ENCODE measurements at places on chromosomes 7 and 10.

- no peak for DNase-seq
Observed at GRCh38 chr7:152006336-152006735, 19.1 kb upstream of the GALNT11 start.

DNA sequence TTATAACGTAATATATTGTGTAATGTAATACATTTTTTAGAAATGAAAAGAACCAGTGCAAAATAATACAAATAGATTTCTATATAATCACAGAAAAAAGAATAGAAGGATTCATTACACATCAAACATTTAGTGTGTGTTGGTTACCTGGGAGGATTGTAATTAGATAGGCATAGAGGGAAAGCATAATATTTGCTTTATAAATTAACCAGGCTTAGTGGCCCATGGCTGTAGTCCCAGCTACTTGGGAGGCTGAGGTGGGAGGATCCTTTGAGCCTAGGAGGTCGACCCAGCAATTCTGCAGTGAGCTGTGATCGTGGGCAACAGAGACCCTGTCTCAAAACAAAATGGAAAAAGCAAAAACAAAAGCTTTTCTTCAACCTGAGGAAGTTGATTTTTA lies 5.0 kb upstream of the CNOT4 start:
- no peak for DNase-seq

DNA sequence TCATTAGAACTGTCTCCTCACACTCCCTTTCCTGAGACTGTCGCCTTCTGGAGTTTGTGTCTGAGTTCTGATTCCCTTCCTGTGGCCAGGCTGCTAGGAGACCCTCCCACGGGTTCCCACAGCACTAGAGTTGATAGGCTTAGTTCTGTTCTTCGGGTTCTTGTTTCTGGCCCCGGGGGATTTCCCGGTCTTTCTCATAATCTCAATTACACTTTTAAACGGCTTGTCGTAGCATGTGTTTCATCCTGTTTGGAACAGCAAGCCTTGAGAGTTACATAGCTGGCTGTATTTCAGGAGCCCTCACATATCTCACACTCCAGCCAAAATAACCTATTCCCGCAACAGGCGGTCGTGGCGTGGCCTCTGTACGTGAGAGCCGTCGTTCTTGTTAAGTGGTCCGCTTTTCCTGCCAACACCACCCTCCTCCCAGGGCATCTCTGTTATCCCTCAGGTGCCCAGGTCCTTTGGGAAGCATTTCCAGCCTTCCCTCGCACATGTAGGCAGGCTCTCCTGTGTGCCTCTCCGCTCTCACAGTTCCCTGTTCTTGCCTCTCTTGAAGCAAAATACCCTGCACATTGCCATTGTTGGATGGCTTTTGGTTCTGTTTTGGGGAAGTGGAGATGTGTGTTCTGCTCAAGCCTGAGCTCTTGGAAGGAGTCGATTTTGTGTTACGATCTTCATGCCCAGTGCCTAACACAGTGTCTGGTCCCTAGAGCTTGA lies 46.0 kb downstream of the CDC123 start:
- DNase-seq, result no peak

- DNase-seq, result no peak
Observed at GRCh38 chr7:155700847-155701246, 56.4 kb downstream of the RBM33 start.

DNA sequence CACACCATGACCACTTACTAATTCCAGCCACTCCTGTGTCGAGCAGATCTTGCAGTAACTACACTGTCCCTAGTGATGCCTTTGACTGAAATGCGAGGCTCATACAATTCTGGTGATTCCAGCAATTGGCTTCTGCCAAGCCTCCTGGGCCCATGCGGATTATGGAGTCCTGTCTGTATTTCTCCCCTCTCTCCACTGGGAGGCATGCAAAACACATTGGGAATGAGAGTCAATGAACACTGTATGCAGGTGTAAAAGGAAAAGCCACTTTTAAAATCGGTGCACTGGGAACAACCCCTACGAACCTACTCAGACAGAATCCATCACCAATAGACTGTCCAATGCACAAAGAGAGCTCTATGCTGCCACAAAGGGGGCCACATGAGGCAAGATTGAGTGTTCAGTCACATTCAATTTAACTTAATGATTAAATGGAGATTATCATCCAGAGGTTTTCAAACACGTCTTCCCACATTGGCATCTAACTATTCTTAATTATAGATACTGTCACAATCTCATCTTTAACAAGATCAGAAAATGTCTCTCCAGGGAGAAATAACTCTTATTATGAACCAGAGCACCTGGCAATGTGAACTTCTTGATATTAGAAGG lies 550.6 kb downstream of the GLRX3 start:
- DNase-seq, result peak; percentile 0

GRCh38 chr7:81932936-81933335 lies 163.1 kb upstream of the HGF start:
- no peak for DNase-seq

DNA sequence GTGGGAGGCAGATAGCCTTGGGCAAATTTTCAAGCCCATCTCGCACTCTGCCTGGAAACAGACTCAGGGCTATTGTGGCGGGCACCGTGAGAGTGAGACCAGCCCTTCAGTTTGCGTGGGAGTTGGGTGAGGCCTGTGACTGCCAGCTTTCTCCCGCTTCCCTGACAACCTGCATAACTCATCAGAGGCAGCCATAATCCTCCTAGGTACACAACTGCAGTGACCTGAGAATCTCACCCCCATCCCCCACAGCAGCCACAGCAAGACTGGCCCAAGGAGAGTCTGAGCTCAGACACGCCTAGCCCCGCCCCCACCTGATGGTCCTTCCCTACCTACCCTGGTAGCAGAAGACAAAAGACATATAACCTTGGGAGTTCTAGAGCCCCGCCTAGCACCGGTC lies 275.4 kb downstream of the GRID1 start:
- no peak for DNase-seq

GRCh38 chr7:4851459-4852422 lies 10.1 kb downstream of the PAPOLB start:
- no peak for DNase-seq

DNA sequence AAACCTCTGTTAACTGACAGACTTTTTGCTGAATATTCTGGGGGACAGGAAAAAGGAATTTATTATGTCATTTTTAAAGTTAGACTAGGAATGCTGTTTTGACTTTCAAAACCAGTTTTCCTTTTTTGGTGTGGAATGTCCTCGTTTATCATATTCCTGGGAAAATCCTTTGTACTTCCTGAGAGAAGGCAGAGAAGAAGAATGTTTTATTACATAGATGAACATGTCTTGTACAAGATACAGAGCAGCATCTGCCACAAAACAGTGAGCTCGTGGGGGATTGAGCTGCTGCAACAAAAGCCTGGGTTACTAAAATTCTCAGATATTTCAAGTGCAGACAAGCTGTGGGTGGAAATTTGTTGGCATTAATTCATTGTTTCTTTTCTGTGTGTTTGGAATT lies 20.2 kb downstream of the MCU start:
- no peak for DNase-seq

- DNase-seq, result no peak
Observed at GRCh38 chr10:48233559-48234005, 40.9 kb downstream of the FRMPD2 start.

DNA sequence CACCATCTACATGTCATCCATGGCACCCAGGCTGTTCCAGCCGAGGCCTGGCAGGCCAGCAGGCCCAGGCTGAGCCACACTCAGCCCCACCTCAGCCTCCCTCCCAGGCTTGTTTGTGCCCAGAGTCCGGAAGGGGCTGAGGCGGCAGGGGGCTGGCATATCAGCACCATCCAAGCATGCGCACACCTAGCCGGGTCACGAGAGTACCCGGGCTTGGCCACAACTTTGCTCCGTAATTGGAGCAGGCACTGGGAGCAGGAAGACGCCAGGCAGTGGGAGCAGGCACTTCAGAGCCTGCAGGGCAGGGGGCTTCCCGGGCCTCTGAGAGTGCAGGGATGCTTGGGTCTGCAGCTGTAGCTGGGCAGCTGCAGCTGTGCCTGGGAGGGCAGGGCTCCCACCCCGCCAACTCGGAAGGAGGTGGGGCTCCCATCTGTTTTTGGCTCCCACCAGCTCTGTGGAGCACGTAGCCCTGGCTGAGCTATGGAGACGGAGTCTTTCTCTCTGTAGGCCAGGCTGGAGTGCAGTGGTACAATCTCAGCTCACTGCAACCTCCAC lies 15.2 kb upstream of the TSPAN15 start:
- DNase-seq, result no peak

DNA sequence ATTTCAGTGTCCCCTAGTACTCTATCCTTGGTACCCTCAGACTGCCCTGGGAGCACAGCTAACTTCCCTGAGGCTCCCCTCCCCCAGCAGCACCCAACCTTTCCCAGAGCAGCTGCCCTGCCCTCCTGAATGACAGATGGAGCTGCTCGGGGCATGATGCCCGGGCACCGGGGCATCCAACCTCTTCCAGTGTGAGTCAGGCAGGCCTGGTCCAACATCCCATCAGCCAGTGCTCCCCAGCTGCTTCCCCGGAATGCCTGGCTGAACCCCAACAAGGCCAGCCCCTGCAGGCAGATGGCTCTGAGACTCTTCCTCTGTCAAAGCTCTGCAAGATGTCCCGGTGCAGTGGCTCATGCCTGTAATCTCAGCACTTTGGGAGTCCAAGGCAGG lies 11.9 kb upstream of the TSPAN15 start:
- no peak for DNase-seq

DNA sequence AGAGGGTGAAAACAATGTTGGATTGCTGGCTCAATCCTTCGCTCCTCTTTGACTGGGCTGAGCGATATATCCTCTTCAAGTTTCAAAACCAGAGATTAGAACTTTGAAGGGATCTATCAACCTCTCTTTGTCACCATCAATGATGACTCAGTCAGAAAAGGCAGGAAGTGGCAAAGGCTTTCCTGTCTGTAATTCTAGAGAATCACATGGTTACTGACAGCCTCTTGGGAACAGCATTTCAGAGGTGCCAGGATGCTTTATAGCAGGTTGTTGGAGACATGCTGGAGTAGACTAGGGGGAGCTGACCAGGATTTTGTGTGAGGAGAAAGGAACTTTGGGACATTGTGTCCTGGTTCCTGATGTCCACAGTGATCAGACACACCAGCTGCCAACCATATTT lies 81.3 kb downstream of the PRKCQ start:
- no peak for DNase-seq

GRCh38 chr7:123929107-123929506 lies 4.1 kb downstream of the SPAM1 start:
- DNase-seq, result no peak

GRCh38 chr10:71627230-71627939 lies 92.2 kb downstream of the C10orf105 start:
- DNase-seq, result no peak

GRCh38 chr7:110940756-110941155 lies 150.2 kb upstream of the LRRN3 start:
- DNase-seq, result no peak

DNA sequence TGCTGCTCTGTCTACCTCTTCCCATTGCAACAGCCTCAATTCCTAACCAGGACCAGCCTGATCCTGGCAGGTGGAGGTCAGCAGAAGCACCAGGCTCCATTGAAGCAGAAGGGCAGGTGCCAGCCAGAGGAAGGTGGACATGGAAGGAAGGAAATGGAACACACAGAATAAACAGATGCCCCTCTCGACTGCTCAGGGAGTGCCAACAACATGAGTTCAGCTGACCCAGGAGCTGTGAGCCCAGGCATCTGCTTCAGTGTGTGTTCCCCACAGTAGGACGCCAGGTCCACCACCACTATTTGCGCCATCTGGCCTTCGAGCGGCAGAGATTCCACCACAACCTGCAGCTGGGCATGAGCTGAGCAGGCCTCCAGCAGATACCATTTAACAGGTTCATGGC lies 56.7 kb downstream of the GPAM start:
- DNase-seq, result no peak

GRCh38 chr7:91127959-91128358 lies 136.3 kb upstream of the FZD1 start:
- DNase-seq, result no peak

DNA sequence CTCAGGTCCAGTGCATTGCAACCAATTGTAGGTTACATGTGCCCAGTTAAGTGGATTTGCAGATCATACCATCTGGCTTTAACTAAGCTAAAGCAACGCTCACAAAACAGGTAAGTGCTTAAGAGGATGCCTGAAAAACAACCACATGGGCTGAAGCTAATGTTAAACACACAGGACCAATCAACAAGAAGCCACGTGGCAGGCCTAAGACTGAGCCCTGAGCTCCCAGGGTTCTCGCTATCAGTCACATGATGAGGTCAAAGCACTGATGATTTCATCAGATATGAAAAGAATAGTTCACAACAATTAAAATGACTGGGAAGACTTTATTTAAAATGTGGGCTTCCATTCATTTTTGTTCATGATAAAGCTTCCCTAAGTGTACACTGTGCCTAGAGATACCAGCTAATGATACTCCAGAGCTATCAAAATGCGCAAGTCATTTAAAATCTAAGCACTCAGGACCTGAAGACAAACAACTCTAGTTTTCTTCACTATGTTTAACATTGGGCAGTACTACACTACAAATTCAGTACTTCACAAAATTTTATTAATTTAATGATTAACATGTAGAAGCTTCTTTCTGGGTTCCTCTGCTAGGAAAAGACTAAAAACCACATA lies 90.6 kb downstream of the PIP4K2A start:
- DNase-seq, result peak; percentile 77

DNA sequence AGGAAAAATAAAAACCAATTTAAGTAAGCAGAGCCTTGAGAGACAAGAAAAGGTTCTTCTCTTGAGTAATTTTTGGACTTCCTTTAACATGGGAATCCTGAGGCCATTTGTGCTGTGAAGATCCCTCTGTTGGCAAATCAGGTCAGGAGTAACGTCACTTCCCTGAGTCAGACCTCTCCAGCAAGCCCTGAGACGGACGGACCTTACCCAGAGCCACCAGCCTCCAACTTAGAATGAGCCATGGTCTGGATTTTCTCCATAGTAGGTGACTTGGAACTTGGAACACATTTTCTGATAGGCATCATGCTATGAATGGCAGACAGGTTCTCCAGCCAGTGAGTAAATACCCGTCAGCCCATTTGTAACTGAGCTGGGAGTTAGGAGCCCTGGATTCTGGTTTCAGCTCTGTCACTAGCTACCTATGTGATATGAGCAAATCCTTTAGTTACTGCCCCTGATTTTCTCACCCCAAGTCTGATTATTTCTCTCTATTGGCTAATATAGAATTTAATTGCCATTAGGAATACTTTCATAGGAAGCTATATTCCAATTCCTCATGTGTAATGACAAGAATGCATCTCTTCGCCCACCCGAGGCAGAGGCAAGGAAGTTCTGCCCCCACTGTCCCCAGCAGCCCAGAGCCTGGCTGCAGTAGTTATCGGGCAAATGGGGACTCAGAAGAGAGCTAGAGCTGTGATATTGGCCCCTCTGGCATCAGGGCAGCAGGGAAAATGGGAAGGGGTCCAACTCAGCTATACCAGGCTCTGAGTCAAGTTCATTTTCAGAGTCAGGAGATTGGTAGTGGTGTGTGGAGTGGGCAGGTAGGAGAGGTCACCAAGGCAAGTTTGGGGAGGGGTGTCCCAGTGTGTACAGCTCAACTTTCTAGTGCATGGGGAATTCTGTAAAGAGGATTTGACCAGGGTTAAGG lies 153.7 kb upstream of the AGK start:
- DNase-seq, result no peak

DNA sequence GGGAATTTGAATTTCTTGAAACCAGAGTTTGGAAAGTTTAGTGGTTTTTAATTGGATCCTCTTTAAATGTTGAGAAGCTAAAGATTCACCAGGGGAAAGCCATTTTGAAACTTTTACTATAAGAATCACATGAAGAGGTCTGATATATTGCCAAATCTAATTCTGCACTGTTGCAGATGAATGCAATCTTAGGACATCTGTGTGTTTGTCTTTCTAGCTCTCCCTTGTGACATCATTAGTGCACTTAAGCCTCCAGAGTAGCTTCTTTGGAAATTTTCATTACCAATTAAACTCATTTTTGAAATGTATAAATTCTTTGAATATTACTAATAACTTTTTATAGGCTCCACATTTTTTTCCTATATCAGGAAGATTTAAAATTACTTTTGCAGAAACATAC lies 160.2 kb downstream of the BICC1 start:
- DNase-seq, result no peak

All from NCI-H524 treated with DMSO at 0.1 percent for 48 hours (cell line).